Right renal pelvis (tissue), 4 donors: ENCODE measurements at places on chromosomes 12 and 14. TPM values are rescaled to one million over a fixed set of nuclear protein-coding genes. Genes with fewer than 3 reads are reported as not detected.

DNA sequence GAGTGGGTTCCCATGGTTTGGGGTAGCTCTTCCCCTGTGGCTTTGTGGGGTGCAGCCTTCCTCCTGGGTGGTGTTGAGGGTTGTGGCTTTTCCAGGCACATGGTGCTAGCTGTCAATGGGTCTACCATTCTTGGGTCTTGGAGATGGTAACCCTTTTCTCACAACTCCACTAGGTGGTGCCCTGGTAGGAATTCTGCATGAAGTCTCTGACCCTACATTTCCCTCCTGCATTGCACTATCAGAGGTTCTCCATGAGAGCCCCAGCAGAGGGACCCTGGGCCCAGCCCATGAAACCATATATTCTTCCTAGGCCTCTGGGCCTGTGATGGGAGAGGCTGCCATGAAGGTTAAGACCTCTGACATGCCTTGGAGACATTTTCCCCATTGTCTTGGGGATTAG, 1093.3 kb downstream of the SLC16A7 start:
- no peak for DNase-seq

DNA sequence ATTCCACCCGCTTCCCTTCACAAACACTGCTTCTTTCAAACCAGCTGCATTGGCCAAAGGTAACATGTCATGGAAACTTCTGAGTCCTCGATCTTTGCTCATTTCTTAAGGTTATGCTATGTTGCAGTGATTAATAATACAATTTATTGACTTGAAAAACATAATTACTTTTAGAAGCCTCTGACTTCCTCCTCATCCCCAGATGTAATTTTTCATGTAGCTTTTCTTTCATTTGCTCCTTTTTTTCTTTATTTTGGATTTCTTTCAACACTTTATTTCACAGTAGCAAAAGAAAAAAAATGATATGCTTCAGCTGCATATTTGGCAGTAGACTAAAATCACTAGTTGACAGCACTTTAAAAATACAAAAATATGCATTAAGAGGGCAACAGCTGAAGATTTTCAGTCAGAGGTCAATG, 116.2 kb downstream of the LRRIQ1 start:
- no peak for DNase-seq

Gene RPGRIP1
- polyA plus RNA-seq, result 0.39 TPM

DNA sequence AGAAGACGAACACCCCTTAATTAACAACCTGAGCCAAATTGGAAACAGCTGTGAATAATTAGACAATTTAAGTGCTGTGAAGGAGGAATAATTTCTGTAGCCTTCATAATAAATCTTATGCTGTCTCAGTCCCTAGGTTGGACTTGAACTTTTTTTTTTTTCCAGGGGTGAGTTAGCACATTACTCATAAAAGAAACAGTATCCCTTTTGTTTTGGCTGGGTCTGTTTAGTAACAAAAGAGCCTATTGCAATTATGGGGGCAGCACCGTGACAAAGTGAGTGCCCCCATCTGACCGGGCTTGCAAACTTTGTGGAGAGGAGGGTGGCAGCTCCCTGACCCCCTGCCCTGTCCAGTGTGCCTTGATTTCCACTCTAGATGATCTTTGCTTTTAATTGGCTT, 167.4 kb downstream of the DICER1 start:
- DNase-seq, result no peak

Gene SLC35F4
- polyA plus RNA-seq, result 3.1 TPM

GRCh38 chr12:61220337-61220736, 1039.9 kb upstream of the USP15 start:
- DNase-seq, result no peak

DNA sequence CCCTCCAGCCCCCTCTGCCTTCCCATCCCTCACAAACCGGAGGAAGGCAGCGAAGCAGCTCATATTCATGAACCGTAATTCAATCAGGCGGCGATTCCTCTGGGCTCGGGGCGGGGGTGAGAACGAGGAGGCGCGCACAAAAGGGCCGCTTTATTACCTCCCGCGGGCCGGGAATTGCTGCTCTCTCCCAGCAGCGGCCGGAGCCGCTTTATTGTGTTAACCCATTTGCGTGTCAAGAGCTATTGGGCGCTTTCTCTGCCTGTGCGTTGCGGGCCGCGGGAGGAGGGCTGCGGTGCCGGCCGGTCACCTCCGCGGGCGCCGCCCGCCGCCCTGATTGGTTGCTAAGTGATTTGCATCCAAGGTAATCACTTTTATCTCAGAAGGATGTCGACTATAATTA, 4.8 kb downstream of the FAM222A start:
- DNase-seq, result no peak

- no peak for DNase-seq
Measured at GRCh38 chr14:55519473-55520080, 60.4 kb upstream of the KTN1 start.

DNA sequence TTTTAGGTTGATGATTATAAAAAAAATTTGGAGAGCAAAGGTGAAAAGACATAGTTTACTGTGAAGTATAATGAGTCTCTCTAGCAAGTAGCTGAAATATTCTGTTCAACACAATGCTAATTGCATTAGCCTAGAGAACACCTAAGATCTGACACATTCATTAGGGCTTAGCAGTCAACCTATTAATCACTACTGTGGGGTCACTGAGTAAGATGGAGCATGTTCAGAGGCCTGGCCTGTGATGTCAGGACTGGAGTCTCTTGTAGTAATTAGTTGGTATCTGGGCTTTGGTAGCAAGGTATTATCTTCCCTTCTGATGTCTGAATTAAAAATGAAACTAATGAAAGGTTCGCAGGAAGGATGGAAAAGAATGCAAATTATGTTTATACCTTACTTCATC, 112.7 kb downstream of the SLC16A7 start:
- DNase-seq, result no peak

GRCh38 chr12:105935981-105936380, 202.8 kb downstream of the NUAK1 start:
- no peak for DNase-seq

- no peak for DNase-seq
Measured at GRCh38 chr14:89902881-89903280, 51.6 kb downstream of the EFCAB11 start.

GRCh38 chr14:56885825-56886224, 75.5 kb upstream of the OTX2 start:
- DNase-seq, result no peak

- no peak for DNase-seq
Measured at GRCh38 chr12:57793920-57794319, 11.3 kb downstream of the TSFM start.

DNA sequence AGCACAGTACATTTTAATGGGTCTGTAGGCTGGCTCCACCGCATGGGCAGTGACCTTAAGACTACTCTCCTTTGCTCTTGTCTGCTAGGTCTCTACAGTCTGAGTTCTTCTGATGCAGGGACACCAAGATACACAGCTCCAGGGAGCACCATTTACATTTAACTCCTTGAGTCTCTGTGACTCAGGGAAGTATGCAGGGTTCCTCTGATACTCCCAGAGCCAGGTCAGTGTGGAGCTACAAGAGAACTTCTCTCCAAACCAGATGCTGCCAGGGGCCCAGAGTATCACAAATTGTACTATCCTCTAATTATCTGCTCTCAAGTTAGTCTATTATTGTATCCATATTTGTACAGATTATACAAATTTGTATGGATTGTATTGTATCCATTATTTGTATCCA, 15.2 kb downstream of the ZFP36L1 start:
- no peak for DNase-seq
